ENCODE measurements at places on chromosomes 2 and 18.

GRCh38 chr18:46283268-46283667 is 179.1 kb downstream of the HAUS1 start:
- DNase-seq = no peak

DNA sequence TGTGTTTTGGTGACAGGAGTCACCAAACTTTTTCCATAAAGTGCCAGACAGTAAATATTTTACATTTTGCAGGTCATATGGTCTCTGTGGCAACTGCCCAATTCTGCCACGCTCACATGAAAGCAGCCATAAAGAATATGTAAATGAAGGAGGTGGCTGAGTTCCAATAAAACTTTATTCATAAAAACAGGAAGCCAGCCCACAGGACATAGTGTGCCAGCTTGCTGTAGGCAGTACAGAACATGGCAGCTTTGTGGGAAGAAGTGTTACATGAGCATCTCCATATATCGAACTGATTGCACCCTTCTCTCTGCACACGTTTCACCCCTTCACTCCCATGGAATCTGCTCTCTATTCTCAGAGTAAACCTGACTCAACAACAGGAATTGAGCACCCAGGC is 10.2 kb downstream of the ASB18 start:
- no peak for DNase-seq

- DNase-seq = no peak
These were observed 6.4 kb downstream of the FN1 start for GRCh38 chr2:215429424-215429823.

GRCh38 chr2:25176541-25177181 is 8.3 kb upstream of the POMC start:
- DNase-seq = no peak

DNA sequence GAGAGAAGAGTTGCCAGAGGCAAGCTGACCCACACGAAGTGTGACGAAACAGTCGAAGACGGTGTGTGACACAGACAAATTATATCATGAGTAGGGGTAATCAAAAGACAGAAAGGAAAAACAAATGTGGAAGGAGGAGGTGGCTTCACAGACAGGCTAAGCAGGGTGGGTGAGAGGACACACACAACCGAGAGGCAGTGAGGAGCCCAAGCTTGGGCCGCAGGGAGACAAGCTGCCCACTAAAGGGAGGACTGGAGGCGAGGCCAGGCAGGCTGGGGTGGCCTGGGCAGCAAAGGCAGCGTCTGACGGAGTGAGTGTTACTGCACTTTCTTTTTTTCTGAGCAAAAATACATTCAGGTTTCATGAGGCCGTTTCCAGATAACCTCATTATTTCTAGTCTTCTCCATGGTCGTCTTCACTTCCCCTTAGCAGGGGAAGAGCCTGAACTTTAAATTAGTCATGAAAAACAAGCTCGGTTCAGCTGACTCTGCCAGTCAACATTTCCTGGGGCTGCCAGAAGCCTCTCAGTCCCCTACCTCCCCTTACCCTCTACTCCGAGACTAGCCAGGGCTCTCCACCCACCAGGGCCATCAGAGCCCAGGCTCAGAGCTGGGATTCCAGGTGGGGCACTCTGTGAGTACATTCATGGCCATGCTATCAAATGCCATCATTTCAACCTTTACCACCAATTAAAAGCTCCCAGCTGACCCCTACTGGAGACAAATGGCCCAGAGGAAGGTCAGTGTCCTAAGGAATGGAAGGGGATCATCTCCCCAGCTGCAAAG is 13.8 kb upstream of the ZFP36L2 start:
- no peak for DNase-seq

- no peak for DNase-seq
These were observed at the start of gene NLRC4 for GRCh38 chr2:32264422-32265105. Gene NLRC4, minus strand, starts transcription at chr2:32264886. Its CDS starts 8,111 bp downstream, at chr2:32256775.

DNA sequence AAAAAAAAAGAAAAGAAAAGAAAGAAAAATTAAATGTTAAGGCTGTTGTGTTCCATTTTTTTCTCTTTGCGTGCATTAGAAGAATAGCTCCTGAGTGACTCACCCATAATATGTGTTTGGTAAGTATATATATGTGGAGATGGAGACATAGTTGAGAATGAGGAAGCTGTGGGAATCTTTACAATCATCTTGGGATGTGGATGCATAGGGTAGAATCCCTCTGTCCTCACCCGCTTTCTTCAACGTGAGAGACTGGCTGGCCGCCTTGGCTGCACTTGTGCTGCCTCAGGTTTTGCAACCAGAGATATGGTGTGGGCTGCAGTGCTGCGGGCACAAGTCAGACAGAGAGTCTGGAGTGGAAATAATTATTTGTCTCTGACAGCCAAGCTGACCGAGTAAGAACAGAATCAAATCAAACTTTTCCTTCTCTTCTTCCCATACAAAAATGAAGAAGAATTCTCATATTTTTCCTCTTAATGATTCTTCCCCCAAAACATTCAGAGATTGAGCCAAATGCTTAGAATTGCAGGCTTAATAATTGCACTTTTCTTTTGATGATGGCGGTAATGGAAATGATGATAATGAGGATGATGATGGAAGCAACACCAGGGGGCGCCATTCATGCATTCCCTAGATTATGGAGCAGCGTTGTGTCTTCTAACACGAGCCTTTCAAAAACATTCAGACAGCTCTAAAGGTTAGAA is 48.5 kb downstream of the SERPINB7 start:
- no peak for DNase-seq

- DNase-seq = no peak
These were observed 11.4 kb upstream of the CETN1 start for GRCh38 chr18:568731-569130.

- no peak for DNase-seq
These were observed 130.4 kb downstream of the CCDC74A start for GRCh38 chr2:131657895-131658768.

DNA sequence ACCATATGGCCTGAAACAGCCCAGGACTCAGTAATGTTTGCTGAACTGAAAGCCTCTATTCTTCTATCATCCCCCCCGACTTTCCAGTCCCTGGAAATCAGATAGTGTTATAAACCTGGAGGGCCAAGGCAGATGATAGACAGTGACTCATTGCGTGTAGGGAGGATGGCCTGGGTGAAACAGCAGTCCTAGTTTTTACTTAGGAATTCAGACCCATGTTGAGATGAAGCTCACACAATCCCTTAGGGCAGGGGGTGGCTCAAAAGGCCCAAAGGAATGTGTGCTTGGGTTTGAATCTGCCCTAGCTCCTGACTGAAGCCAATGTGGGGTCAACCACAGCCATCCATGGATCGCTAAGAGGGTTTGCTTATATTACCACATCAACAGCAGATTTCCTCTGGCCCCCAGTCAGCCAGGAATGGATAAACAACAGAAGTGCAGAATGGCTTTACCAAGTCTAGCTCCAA is 43.9 kb upstream of the STPG4 start:
- no peak for DNase-seq

DNA sequence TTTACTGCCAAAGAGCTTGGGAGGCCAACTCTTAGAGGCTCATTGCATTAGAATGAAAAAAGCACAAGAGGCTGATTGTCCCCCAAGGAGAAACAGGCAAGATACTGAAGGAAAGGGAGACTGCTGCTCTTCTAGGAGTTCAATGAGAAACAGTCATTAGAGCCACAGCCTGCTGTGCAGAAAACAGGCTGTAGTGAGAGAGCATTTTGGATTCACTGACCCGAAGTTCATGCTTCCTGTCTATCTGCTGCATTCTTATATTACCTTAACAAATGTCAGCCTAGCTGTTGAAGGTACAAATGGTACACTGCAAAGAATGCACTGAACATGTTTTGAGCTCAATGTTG is 423.3 kb downstream of the SETBP1 start:
- no peak for DNase-seq

DNA sequence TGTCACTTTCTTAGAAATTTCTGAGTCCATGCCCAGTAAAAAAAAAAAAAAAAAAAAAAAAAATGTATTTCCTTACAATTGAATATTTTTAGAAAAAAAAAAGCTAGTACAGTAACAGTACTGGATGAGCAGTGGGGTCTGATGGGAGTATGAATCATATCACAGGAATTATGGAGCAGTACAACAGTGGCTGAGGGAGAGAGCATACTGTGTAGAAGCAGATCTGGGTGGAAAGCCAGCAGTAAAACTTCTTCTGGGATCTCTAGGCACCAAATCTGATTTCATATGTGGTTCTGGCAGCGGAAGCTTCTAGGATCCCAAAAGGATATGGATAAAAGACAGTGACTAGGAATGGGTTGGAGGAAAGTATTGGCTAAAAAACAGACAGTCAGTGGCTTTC is 414.9 kb upstream of the FSHR start:
- DNase-seq = no peak

DNA sequence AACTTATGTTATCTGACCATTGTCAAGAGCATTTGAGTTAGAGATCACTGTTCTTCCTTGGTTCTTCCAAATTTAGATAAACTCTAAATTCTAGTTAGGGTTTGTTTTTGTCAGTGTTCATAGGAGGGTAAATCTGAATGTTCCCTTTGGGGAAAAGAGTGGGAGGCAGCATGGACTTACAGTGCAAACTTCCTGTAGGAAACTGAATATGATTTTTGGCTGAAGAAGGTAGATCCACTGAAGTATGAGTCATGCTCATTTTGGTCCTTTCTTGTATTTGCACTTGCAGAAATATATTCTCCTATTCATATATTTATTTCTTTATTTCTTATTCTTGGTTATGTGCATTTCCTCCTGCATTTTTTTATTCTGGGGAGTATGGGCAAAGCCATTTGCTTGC is 27.3 kb downstream of the CCDC85A start:
- no peak for DNase-seq

DNA sequence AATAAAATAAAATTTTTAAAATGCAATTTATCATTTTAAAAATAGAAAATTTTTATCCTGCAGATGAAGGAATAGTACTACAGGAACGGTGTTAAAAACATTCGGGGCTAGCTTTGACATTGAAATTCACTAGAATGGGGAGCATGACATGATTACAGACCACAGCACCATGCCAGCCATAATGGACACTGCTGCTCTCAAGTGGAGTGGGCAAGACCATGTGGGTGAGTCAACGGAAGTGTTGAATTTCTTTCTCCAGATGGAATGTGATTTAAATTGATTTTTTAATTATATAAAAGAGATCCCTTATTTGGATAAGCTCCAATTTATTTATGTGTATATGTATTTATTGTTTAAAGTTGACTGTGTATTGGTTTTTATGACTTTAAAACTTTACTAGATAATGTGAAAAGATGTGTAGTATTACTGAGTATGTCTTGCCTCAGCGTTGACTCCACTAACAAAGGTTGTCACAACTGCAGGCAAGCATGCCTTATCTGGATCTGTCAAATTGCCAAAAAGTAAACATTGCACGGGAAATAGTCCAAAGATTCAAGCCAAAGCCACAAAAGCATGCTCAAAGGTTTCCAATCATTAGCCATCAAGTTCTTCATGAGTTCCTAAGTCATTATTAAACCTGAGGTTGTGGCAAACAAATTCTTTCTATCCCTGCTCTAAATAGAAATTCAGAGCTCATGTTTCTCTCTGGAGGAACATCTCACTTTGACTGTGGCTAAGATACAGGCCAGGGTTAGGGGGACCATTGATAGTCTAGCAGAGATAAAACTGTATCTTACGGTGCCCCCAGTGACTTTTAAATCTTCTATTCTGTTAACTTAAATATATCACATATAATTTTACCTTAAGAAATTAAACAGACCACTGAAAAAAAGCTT is 536.9 kb downstream of the TMX3 start:
- DNase-seq = no peak

GRCh38 chr2:241205086-241205485 is 16.6 kb downstream of the ANO7 start:
- DNase-seq = no peak

- DNase-seq = no peak
These were observed 259.1 kb downstream of the TDRD15 start for GRCh38 chr2:21382701-21383520.

DNA sequence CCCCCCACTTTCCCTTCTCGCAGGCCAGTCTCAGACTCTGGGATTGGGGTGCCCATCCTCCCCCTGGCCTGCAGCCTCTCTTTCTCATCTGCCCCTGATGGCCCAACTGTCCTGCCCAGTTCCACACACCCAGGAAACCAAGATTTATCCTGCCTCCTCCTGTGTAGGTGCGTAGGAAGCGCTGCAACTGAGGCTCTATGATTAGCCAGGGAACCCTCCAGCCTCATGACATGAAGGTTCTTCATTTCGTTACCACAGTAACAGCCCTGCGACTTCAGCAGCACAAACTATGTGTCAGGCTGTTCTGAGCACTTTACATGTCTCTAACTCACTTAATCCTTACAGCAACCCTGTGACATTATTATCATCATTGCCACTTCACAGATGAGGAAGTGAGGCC is 305.9 kb downstream of the CELF4 start:
- no peak for DNase-seq

GRCh38 chr18:11866764-11867163 is 15.6 kb downstream of the CHMP1B start:
- no peak for DNase-seq

- DNase-seq = no peak
These were observed 9.1 kb upstream of the ECEL1 start for GRCh38 chr2:232496501-232497270.

DNA sequence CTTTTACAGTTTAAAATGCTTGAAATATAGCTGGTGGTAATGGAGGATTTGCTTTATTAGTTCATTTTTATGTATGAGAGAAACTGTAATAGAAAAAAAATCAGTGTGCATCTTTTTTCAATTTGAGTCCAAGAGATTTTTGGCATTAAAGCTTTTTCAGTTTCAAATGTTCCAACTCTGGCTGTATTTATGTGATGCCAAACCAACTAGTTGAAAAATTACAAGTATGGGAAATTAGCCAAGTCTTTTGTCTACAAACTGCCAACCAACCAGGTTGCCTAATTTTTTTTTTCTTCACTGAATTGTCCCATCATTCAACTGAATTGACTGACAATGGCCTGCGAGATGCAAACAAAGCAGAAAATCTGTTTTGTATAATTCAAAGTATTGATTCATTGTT is 95.7 kb downstream of the ICOS start:
- DNase-seq = no peak

DNA sequence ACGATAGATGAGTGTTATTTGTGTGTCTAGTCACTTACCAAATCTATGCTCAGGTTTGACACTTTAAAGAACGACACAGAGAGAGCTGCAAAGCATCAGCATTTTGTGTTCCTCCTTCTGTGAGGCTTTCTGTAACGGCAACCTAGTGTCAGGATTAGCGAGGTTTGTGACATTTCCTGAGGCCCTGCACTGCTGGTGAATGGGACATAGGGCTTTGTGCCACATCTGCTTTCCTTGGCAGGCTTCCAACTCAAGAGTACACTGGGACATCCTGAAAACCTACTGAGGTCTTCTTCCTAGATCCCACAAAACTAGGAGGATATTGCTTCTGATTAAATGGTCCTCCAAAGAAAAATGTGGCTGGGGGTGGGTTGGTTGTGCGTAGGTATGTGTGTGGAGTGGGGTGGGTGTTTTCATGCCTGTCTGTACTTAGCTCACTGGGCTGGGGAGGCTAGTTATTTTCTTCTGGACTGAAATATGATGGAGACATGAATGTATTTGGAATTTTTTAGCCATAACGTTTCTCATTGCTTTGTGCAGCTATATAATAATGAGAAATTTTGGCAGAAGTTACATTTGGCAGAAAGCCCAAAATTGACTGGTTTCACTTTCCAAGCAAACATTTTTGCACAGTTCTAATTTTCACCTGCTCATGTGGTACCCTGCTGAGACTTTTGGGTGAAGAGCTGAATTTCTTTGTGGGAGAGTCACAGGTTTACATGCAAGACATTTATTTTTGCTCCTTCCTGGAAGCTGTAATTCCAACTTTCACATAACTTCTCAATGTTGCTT is 308.4 kb downstream of the XIRP2 start:
- DNase-seq = no peak

- no peak for DNase-seq
These were observed 68.5 kb upstream of the NFU1 start for GRCh38 chr2:69505710-69506109.

- no peak for DNase-seq
These were observed 6.2 kb upstream of the GPR155 start for GRCh38 chr2:174492963-174493431.

GRCh38 chr2:187986390-187987105 is 305.1 kb upstream of the GULP1 start:
- DNase-seq = no peak
